Activated CD4-positive, alpha-beta T cell treated with anti-CD3 and anti-CD28 coated beads, Interleukin-2, amount 10 ng/mL, durations not matched to agents 7 days and 5 days (primary cell): ENCODE measurements at places on chromosomes 2 and 18. TPM values are rescaled to one million over a fixed set of nuclear protein-coding genes. Genes with fewer than 3 reads are reported as not detected.

Gene CNTNAP5
- not detected for total RNA-seq

- DNase-seq: no peak
Observed at GRCh38 chr2:42890791-42891355, 98.5 kb upstream of the HAAO start.

DNA sequence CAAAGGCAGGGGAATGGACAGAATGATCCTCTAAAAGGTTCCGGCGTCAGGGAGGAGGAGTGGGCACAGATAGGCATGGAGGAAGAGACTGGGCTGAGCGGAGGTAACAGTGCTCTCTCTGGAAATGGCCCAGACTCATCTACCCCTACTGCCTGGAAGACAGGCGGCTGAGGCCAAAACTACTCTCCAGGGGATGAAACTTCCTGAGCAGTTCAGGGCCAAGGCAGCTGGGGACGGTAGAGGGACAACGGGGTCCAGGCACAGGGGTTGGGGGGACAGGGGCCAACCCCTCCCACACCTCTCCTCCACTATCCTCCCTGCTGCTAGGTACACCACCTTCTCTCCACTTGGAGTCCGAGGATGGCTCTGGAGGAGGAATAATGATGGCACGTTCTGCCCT is 94.3 kb downstream of the TNS1 start:
- no peak for DNase-seq

DNA sequence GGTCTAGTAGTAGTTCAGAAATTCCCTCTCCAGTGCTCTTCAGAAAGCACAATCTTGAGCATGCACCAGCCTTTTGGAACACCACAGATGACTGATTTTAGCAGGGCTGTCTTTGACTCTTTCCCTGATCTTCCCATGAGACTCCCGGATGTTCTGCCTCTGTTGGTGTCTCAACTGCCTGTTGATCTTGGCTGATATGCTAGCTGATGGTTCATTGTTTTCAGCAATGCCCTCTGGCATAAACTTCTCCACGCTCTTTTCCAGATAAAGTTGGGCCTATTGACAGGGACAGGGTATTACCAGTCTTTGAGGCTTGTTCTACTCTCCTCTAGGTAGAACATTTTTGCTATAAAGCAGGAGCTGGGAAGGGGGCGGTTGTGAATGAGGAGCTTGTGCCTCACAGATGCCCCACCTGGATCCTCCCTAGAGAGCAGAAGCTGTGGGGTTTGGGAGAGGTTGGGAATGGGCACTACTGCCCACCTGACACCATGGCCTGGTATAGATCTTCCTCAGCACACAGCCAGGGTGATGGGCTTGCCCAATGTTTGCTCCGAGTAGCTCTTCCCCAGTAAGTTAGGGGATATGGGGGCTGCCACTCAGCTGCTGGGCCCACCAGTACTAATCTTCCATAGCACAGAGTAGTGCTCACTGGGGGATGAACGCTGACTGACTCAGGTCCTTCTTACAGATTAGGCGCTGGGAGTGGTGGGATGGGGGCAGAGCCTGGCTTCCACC is 111.3 kb downstream of the PTGR3 start:
- no peak for DNase-seq

GRCh38 chr2:55460562-55460961 is 40.9 kb upstream of the CCDC88A start:
- DNase-seq: no peak

- DNase-seq: no peak
Observed at GRCh38 chr2:130896813-130897212, 60.1 kb downstream of the ARHGEF4 start.

- DNase-seq: no peak
Observed at GRCh38 chr2:200244111-200244510, 62.4 kb upstream of the SPATS2L start.

GRCh38 chr18:57748770-57749603 is 54.1 kb downstream of the ATP8B1 start:
- no peak for DNase-seq

Gene FRZB
- not detected for total RNA-seq

GRCh38 chr2:1900732-1901131 is 156.4 kb upstream of the PXDN start:
- DNase-seq: no peak

DNA sequence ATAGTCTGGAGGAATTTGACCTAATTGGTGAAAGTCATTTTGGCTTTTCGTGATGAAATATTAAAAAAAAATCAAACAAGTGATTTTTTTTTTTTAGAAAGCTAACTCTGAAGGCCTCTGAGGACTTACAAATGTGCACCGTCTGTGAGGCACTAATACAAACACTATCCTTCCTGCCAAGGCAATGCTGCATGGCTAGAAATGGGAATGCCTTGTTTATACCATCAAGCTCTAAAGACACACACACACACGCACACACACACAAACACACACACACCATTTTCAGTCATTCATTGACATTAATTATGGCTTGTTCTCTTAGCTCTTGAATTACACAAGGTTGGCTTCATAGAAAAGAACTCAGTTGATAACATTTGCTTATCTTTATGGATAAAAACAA is 1242.0 kb upstream of the ACVR2A start:
- no peak for DNase-seq

GRCh38 chr18:24249716-24250115 is 110.9 kb downstream of the CABYR start:
- DNase-seq: no peak

Gene ABHD1
- total RNA-seq: 0.10 TPM

DNA sequence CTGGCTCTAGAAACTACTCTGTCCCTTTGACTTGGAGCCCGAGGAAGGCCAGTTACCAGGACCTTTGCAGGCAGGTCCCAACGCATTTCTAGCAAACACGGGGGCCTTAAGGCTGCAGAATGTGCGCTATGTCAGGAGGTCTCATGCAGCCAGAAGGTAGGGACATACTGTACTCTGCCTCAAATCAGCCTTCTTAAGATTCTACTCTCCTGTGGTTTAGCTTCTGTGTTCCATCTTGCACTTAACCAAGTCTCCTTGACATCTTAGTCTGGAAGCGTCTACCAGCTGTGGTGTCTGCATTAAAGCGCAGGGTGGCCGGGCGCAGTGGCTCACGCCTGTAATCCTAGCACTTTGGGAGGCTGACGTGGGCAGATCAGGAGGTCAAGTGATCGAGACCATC is 65.5 kb downstream of the STEAP3 start:
- no peak for DNase-seq

Gene UNC80
- not detected for total RNA-seq

GRCh38 chr2:239809391-239809790 is 215.8 kb downstream of the NDUFA10 start:
- DNase-seq: no peak

Gene MOCOS
- 0.17 TPM for total RNA-seq

Gene BOLL
- total RNA-seq: not detected

- DNase-seq: peak; percentile 41
Observed at GRCh38 chr2:30235859-30236535, 4.7 kb downstream of the LBH start.

Gene C2orf80
- not detected for total RNA-seq

Gene TMEM198
- 0.44 TPM for total RNA-seq

GRCh38 chr2:188322569-188323551 is 31.2 kb downstream of the GULP1 start:
- DNase-seq: no peak

- DNase-seq: no peak
Observed at GRCh38 chr2:20657522-20658235, 6.8 kb upstream of the HS1BP3 start.

DNA sequence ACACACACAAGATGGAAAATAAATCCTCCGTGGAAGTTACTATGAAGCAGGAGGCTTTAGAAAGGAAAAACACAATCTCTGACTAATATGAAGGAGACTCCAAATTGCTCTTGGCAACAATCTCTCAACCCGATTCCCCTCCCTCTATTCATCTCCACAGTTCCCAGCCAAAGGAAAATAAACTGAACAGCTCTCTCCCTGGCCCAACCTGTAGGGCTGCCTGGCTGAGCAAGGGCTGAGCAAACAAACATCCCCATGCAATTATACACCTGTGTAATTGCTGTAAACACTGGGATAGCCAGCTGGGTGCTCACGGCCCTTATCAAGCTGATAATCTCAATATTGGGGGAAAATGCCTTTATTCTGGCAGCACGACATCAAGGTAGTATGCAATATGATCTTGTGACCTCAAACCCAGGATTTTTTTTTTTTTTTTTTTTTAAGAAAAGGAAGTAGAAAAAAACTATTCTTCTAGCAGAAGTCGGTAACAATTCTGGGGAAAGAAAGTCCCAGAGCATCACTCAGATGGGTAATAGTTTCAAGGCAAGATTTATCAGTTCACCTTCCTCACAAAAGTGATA is 203.3 kb upstream of the SMAD2 start:
- no peak for DNase-seq

Gene IL36A
- total RNA-seq: not detected

- no peak for DNase-seq
Observed at GRCh38 chr2:176804392-176804791, 408.2 kb upstream of the HNRNPA3 start.

DNA sequence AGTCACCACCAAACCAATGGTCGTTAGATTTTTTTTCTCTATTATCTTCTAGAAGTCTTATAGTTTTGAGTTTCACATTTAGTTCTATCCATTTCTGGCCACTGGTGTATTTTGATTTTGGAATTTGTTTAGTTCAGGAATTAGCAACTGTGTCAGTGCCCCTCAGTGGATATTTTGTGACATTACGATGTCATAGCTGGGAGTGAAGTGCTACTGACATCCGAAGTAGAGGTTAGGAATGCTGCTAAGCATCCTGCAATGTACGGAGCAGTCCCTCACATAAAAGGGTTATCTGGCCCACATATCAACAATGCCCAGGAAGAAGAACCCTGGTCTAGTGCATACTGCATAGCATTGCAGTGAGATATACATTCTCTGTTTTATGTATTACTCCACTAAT is 157.4 kb upstream of the RGPD4 start:
- DNase-seq: no peak

Gene SERPINB13
- not detected for total RNA-seq

GRCh38 chr2:181106789-181107627 is 126.6 kb downstream of the UBE2E3 start:
- DNase-seq: peak; percentile 41

Gene PLCD4
- total RNA-seq: 0.30 TPM

DNA sequence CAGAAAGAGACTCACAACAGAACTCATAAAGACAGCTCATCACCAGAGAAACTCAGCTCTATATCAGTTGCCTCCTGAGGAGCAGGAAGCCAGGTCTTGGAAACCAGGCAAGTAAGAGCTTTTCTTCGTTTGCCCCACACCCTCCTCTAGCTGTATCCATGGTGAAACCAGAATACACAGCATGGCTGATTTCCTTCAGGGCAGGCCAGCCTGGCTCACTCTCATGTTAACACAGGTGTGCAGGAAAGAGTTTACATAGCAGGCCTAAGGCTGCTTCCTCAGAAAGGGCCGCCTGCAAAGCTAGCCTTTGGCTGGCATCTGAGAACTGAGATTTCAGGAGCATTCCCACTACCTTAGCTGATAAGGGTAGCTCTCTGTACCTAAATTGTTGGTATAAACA is 65.7 kb downstream of the KLHL14 start:
- no peak for DNase-seq

GRCh38 chr2:21033237-21034155 is 10.4 kb downstream of the APOB start:
- no peak for DNase-seq

Gene PLCL1
- 1.6 TPM for total RNA-seq

- DNase-seq: no peak
Observed at GRCh38 chr2:9232886-9233285, 26.3 kb downstream of the ASAP2 start.

DNA sequence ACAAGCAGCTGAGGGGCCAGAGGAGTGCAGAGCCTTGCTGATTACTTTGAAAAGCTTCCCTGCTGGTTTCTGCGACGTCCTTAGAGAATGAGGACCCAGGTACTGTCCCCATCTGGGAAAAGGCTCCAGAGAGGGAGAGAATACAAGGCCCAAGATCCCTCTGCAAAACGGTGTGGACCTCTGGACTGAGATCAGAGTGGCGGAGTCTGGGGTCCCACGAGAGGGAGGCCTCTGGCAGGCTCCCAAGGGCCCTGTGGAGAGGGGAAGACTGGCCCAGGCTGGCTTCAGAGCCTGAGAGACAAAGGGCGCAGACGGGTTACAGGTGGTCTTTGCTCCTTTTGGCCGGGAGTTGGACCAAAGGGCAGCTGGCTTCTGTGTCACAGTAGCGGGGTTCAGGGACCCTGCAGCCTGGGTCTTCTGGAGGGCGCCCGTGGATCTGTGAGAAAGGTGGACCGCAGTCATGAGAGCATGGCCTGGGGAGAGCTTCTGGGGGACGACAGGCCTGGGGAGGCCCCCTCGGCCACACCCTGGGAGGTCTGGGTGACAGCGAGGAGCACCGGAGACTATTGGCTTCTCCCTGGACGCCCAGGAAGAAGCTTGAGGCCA is 805 bp downstream of the SNORC start:
- DNase-seq: no peak

Gene IL36RN
- not detected for total RNA-seq

Gene ADCYAP1
- total RNA-seq: not detected

- DNase-seq: no peak
Observed at GRCh38 chr2:224711859-224712665, 4.1 kb downstream of the CCDC195 start.

Gene SLC14A1
- total RNA-seq: 7.3 TPM

DNA sequence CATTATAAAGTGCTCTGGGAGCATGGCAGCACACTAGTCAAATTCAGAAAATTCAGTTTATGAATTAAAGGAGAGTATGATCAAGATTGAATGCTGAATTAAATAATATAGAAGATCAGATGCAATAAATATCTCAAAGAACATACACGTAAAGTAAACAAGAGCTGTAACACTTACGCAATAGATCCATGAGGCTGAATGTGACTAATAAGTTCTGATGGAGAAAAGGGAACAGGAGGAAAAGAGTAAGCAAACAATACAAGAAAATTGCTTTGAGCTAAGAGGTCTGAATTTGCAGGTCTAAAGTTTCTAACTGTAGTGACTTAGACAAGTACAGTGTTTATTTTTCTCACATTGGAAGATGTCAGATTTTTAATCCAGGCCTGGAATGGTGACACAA is 646.7 kb upstream of the ZNF804A start:
- no peak for DNase-seq

GRCh38 chr18:51195451-51196117 is 1.9 kb downstream of the MEX3C start:
- peak; percentile 44 for DNase-seq

Gene YES1
- total RNA-seq: 10.1 TPM

GRCh38 chr2:117989854-117990438 is 23.9 kb downstream of the CCDC93 start:
- no peak for DNase-seq

Gene CDCA7
- 105 TPM for total RNA-seq

- peak; percentile 62 for DNase-seq
Observed at GRCh38 chr2:113700186-113700841, 56.1 kb downstream of the SLC35F5 start.

Gene OTOS
- total RNA-seq: not detected

DNA sequence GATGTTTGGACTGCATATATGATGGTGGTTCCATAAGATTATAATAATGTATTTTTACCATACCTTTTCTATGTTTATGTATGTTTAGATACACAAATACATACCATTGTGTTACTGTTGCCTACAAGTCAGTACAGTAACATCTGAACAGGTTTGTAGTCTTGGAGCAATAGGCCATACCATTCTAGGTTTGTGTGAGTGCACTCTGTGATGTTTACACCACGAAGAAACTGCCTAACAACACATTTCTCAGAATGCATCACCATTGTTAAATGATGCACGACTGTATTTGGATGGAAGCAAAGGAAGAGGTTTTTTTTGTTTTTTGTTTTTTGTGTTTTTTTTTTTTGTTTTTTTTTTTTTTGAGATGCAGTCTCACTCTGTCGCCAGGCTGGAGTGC is 9.5 kb downstream of the DUSP19 start:
- no peak for DNase-seq
